ENCODE measurements at places on chromosomes 16 and 17.

GRCh38 chr16:10569621-10570020, 10.8 kb downstream of the EMP2 start:
- DNase-seq = no peak

GRCh38 chr16:57825298-57826044, 23.2 kb upstream of the KIFC3 start:
- no peak for DNase-seq

GRCh38 chr17:46972346-46972745, 6.7 kb downstream of the RPRML start:
- no peak for DNase-seq

GRCh38 chr16:67543582-67543981, 15.0 kb downstream of the RIPOR1 start:
- no peak for DNase-seq

GRCh38 chr17:42673885-42674754, 2.7 kb downstream of the PLEKHH3 start:
- no peak for DNase-seq

DNA sequence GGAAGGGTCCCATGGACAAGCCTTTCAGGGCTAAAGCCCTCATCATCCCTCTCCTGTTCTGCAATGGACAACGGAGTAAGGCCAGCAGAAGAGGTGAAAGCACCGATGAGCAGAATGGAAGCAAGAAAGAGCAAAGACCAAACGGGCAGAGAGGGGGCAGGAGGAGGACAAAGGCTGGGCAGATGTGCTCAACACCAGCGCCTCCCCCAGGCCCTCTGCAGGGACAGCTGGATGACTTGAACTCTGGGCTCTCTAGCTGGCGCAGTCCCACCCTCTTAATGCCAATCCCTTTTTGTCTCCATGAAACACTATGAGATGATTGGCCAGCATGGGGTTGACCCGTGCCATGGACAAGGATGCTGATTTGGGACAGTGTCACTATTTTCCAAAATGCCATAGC, 22.0 kb downstream of the ACLY start:
- DNase-seq = no peak

DNA sequence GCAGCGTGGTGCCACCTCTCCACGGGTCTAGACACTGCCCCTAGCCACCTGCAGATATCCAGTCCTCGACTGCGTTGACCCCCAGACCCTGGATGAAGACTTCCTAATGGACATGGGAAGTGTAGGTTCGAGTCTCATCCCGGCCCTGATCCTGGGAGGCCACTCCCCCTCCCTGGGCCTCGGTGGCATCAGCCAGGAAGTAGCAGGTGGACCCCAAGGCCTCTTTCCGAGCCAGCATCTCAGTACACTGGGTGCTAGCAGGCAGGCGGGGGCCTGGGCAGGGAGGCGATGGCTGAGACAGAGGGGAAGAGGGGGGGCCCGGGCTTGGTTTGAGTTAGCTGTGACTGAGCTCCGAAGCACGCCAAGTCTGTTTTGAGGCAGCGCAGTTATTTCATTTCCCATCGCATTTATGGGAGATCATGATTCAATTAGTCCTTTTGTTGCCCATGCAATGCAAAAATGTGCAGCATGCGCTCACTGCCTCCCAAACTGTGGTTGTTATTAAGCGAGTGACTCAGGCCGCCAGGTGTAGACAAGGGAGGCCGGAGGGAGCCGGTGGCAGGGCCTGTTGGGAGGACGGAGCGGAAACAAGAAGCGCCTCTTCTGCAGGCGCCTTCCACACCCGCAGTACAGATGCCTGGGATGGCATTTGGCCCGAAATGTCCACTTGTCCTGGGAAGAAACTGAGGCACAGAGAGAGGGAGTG, 25.3 kb upstream of the ZNF469 start:
- DNase-seq = no peak

DNA sequence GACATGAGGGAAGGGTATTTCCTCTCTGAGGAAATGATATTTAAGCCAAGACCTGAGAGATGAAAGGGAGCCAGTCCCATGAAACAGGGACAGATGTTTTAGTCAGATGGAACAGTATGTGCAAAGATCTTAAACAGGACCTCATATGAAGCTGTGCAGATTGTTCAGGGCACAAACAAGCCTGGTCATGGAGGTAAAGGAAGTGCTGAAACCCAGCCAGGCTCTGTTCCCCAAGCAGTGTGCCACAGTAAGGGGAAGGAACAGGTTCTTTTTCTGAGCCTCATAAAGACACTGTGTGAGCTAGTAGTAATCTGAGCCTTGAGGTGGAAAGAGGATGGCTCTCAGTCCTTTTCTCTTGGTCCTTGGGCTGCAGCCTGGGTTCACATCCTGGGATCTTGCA, 159.9 kb downstream of the ANKFN1 start:
- DNase-seq = no peak

DNA sequence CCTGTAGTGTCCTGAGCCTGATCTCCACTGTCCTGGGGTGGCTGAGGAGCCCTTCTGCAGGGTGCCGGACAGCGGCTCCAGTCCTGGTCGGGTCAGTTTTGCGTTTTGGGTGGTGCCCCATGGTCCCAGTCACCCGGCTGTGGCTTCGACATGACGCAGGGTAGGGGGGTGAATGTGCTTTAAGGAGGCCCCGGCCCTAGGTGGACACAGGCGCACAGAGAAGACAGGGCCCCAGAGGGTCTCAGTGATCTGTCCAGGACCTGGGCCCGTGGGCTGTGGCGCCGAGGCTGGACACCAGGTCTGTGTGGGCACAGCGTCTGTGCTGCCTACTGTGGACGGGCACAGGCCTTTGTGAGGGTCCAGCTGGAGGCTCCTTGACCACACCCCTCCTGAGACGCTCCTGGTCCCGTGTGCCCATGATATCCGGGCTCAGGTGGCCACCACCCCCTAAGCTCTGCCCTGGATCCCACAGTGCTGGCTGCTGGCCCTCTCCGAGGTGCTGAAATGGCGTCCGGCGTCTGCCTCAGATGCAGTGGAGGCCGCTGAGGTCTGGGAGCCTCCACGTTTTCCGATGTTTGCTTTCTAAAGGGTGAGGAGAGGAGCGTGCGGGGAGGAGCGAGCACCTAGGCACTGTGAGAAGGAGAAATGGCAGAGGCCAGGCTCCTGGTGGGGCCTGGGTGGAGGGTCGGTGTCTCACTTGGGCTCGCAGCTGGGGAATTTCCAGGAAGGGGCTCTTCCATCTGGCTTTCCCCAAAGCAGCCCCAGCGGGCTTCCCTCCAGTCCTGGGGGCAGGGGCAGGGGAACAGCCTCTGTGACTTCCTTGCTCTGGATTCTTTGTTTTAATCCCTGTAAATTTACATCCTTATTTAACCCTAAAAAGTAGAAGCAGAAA, 56.1 kb upstream of the ACSF3 start:
- DNase-seq = no peak

- DNase-seq = no peak
These were observed 8.4 kb downstream of the ZDHHC1 start for GRCh38 chr16:67407788-67408452.
